Left kidney (tissue), 8 donors: ENCODE measurements at places on chromosomes 4 and X. TPM values are rescaled to one million over a fixed set of nuclear protein-coding genes. Genes with fewer than 3 reads are reported as not detected.
A peak's percentile ranks its signal among the peaks of the same experiment; 100 is the strongest.

DUX4 gene
- not detected for polyA plus RNA-seq

DCLK2 gene
- 12.0 TPM for polyA plus RNA-seq

PRSS12 gene
- polyA plus RNA-seq, result 7.1 TPM

MAGEA2 gene
- not detected for polyA plus RNA-seq

FGFBP2 gene
- polyA plus RNA-seq, result 0.25 TPM

EFHC2 gene
- 9.0 TPM for polyA plus RNA-seq

DOK7 gene
- 1.5 TPM for polyA plus RNA-seq

SHROOM2 gene
- 16.8 TPM for polyA plus RNA-seq

CSAG3 gene
- not detected for polyA plus RNA-seq

TMEM150C gene
- 34.5 TPM for polyA plus RNA-seq

PAGE2 gene
- polyA plus RNA-seq, result not detected

DNA sequence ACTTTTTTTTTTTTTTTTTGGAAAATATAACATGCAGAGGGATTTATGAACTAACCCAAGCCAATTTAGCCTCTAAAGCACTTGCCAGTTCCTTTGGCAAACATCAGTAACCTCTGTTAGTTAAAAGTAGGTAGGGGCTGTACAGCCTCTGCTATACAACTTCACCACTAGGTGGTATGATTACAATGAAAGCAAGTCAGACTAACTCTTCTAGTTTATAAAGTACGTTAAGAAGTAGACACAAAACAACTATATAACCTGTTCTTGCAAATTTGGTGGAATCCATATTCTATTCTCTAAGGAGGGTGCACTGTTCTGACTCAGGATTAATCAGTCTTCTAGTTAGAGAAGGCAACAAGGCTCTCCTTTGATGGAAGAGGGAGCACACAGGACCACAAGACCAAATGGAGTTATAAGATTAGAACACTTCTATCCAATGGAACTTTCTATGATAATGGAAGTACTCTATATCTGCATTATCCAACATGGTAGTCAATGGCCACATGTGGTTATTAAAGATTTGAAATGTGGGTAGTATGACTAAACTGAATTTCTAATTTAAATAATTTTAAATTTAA, 12.8 kb downstream of the AIMP1 start:
- peak; percentile 24 for DNase-seq

DNA sequence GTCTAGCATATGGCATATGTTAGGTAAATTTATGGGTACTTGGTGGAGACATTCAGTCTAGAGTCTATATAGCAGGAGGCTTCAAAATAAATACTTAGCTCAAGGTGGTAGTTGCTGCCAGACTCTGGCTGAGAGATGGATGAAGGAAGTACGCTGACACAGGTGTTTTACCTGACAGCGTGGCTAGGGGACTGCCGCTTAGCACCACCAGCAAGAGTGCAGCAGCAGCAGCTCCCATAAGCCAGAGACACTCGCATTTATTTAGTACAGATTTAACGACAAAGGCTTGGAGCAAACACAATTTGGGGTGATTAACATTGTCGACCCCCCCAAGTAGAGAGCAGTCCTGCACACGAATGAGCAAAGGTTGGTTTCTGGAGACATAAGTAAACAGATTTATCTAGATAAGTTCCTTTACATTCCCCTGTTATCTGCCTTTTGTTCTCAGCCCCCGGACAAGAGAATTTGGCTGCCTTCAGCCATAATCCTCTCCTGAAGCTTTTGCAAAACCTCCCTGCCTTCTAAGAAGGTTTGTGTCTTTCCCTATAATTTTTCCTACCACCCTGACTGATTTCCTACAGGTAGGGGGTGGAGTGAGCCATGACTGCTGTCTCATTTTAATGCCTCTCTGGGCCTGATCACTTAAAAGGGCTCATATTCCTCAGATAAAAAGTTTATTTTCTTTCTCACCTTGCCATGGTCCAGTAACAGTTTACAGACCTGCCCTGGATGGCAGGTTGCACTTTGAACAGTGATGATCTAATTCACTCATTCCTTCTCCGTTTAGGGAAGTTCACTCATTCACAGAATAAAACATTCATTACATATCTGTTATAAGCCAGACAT, 64.6 kb downstream of the RHOH start:
- DNase-seq, result no peak

GRCh38 chrX:149650162-149650561, 18.6 kb upstream of the TMEM185A start:
- DNase-seq, result no peak

- peak; percentile 45 for DNase-seq
Measured at GRCh38 chrX:138287205-138287877, 424.2 kb downstream of the FGF13 start.

- no peak for DNase-seq
Measured at GRCh38 chr4:180751009-180751408, 1492.2 kb upstream of the TENM3 start.

GRCh38 chr4:113131621-113132020, 82.2 kb downstream of the ANK2 start:
- no peak for DNase-seq

- no peak for DNase-seq
Measured at GRCh38 chr4:162684998-162685397, 481.7 kb downstream of the NAF1 start.

DNA sequence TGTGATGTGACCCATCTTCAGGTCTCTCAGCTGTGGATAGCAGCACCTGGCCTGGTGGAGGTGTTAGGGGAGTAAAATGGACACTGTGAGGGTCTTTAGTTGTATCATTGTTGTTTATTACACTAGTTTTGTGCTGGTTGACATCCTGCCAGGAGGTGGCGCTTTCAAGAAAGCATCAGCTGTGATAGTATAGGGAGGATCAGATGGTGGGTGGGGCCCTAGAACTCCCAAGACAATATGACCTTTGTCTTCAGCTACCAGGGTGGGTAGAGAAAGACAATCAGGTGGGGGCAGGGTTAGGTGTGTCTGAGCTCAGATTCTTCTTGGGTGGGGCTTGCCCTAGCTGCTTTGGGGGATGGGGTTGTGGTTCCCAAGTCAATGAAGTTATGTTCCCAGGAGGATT, 162.8 kb downstream of the PPP1R2C start:
- no peak for DNase-seq

GRCh38 chr4:121950680-121951520, 960 bp downstream of the TRPC3 start:
- no peak for DNase-seq

DNA sequence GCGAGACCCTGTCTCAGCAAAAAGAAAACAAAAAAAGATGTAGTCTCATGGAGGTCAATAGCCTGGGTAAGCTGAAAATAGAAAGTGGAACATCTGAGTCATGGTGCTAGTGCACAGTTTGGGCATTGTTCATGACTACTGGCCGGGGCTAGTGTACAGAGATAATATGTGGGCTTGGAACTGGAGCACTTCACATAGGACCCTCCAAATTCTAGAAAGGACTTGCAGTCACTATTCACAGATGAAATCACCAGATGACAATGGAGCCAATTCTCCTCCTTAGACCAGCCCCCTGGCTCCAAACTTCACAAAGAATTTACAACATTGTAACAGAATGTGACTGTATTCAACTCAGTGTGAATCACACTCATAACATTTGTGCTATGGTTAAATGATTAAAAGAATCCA, 367.8 kb upstream of the SLC7A11 start:
- no peak for DNase-seq

- DNase-seq, result no peak
Measured at GRCh38 chr4:86924811-86925210, 10.0 kb upstream of the AFF1 start.

GRCh38 chrX:7131621-7132020, 15.9 kb upstream of the STS start:
- no peak for DNase-seq

DNA sequence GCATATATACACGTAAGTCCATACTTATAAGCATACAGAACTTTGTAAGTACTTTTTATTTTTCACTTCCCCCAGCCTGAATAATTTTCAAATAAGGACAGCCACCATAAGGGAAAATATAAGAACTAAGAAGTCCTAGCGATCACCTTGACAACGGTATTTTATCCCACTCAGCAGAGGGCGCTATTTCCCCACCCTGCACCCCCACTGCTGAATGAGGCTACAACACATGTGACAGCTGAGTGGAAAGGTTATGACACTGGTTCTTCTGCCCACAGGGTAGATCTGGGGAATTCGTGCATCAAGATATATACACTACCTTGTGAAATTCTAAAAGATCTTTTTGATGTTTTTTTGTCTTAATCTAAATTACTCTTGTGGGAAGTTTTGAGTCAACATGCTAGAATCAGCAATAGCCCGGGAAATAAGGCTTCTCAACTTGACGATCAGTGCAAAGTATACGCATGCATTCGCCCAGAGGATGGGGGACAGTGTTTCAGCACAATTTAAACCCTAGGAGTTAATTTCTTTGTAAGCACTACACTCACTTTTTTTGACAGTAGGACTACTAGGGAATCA, 151.5 kb downstream of the CORIN start:
- DNase-seq, result peak; percentile 48

- no peak for DNase-seq
Measured at GRCh38 chrX:39470588-39471407, 627.0 kb downstream of the BCOR start.

GRCh38 chr4:48762408-48762807, 17.7 kb downstream of the FRYL start:
- no peak for DNase-seq

DNA sequence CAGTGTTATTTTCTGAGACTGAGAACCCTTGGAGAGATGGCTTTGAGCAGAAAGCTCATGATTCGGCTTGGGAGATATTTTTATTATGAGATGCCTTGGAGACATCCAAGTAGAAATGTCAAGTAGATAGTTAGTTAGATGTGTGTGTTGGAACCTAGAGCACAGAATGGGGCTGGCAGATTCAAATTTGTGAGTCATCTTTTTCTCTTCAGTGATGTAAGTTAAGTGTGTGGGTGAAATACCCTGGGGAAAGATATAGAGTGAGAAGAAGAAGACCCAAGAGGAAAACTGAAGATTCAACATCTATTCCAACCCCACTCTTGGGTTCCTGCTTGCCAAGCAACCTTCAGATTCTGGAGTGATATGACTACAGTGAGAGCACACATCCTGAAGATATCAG, 580.8 kb upstream of the AMOT start:
- DNase-seq, result no peak

DNA sequence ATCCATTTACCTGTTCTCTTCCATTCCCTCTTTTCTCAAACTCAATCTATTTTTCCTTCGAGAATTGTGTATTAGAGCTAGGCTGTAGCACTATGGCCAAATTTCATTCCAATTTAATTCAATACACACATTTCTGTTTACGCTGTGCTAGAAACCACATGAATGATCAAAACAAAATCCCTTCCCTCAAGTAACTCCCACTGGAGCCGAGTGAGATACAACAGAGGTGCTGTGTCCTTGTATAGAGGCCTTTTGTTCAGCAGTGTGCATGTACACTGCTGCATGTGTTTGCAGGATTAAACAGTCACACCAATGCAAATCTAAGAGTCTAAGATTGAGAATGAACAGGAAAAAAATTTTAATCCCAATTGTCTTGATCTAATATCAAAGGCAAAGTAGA, 734.2 kb downstream of the RAPGEF2 start:
- no peak for DNase-seq

GRCh38 chr4:107655289-107655688, 64.7 kb downstream of the PAPSS1 start:
- no peak for DNase-seq

GRCh38 chr4:47187608-47188007, 156.2 kb downstream of the GABRB1 start:
- no peak for DNase-seq

DNA sequence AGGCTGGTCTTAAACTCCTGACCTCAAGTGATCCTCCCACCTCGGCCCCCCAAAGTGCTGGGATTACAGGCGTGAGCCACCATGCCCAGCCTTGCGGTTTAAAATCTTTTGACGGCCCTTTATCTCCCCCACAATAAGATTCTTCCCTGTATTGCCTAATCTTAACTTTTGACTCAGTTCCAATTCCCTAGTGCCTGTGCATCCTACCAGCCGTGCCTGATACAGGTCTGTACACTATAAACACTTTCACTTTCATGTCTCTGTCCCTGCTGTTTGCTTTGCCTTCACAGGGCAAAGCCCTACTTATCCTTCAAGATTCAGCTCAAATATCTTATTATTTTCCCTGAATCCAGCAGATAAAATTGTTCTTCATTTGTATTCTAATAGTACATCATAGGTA, 74.6 kb downstream of the WDR44 start:
- no peak for DNase-seq

GRCh38 chr4:177163532-177163931, 146.1 kb upstream of the NEIL3 start:
- DNase-seq, result no peak

GRCh38 chr4:125728568-125728967, 413.8 kb downstream of the FAT4 start:
- DNase-seq, result no peak

DNA sequence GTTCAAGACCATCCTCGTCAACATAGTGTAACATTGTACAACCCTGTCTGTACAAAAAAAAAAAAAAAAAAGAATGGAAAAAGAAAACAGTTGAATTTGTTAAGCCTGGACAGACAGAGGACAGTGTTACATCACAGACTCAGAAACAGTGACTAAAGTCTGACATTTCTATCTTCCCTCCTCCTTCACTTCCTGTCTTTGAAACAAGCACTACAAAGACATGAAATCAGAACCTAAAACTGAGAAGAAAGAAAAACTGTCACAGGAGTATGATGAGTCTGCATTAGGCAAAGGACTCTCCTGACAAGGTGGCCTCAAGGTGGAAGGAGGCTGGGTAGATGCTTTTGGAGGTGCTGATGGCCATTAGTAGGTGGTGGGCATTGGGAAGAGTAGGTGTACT, 126.7 kb downstream of the RBM47 start:
- no peak for DNase-seq
